ENCODE measurements at places on chromosomes 11 and 22.

DNA sequence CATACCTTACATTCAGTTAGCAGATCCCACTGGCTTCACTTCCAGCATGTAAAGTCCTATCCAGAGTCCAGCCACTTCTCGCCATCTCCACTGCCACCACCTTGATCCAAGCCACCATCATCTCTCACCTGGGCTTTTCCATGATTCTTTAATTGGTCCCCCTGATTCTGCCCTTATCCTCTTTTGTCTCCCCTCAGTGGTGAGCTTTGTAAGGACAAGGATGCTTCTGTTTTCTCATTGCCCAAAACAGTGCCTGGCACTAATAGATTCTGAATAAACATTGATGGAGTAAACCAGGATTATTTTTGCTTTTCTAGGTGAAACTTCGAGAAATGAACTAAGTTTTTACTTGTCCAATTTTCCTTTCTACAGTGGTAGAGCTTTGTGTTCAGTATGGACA is 4.4 kb downstream of the POLA2 start:
- no peak for DNase-seq

GRCh38 chr11:56917708-56918400 is 70.9 kb upstream of the OR5AK2 start:
- DNase-seq, result no peak

DNA sequence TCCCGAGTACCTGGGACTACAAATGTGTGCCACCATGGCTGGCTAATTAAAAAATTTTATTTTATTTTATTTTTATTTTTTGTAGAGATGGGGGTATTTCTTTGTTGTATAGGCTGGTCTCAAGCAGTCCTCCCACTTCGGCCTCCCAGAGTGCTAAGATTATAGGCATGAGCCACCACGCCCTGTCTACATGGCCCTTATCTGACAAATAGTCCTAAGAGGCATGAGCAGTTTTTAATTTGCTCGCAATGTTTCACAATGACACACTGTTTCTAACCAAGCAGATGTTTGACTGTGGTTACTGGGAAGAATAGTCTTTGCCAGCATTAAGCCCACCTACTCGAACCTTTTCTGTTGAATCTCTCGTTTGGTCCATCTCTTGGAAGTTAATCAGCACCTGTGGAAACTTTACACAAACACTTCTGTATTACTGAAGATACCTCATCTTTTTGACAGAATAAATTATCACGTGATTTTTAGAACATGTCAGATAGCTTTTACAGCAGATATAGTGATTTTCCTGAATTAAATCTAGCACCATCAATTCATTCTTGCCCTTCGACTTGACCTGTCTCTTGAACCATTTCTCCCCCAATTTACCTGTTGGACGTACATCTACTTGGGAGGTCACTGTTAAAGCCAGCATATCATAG is 71.4 kb downstream of the MTMR3 start:
- no peak for DNase-seq

DNA sequence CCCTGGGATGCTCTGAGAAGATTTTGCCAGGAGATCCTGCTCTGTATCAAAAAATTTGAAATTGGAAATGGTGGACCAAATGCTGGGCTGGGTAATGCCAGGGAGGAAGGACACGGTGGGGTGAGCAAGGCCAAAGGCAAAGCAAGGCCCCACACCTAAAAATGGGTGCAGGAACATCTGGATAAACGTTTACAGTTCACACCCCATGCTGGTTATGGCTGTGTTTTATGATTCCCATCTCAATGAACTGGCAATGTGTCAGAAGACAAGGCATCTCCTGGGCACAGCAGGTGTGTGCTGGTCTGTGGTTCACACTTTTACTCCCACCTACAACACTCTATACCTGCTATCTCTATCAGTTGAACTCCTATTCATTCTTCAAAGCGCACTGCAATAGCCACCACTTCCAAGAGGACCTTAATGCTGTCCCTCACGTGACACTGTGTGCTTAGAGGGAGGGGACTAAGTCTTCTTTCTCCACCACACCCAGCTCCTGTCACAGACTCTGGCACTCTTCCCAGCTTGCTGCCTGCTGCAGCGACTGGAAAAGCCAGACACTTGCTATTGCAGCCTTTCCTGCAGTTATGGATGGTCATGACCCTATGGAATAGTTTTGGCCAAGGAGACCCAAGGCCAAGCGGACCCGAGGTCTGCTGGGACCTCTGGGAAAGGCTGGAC is 277.5 kb downstream of the CTTN start:
- DNase-seq, result no peak

GRCh38 chr22:29043906-29044575 is 17.6 kb downstream of the C22orf31 start:
- no peak for DNase-seq

DNA sequence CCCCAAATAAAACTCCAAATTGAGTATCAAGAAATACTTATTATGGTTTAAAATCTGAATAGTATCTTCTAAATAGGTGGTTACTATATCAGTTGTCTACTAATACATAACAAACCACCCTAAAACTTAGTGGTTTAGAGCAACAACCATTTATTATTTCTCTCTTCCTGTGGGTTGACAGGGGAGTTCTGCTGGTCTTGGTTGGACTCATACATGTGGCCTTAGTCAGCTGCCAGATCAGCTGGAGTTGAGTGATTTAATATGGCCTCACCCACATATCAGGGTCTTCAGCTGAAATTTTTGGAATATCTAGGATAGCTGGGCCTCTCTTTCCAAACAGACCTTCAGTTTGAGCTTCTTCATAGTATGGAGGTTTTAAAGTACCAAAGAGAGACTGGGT is 34.5 kb downstream of the C11orf65 start:
- no peak for DNase-seq

DNA sequence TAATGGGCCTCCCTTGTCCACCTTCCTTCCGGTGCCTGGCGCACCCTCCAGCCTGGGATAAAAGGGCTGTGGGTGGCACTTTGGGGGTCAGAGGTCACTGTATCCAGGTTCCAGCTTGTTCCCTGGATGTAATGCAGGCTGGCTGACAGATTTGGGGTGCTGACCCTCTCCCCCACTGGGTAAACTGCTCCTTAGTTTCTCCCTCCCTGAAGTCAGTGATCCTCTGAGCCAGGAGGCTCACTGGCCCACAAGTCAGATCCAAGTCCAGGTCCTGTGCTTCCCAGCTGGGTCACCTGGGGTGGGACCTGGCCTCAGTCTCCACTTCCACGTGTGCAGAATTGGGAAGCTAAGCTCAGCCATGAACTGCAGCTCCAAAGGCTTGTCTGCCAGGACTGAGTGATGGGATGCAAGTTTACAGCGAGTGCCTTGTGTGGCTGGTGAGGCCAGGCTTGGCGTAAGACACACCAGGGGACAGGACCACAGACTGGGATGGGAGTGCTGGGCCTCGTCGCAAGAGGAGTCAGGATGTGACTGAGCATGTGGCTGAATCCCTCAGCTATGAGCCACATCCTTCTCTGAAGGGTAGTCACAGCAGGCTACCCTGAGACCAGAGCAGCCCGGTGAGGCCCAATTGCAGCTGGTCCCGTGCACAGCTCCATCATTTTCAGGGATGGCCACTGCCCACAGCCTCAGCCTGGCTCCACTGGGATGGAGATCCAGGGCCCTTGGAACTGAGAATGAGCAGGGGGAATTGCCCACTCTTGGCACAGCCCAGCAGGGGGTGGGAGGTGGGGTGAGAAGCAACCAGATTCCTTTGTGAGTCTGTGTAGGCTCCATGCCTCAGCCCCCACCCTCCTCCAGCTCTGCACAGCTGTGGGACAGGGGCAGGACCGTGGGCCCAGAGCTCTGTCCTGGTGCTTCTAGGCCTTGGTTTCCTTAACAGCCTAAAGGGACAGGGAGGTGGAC is 7.2 kb downstream of the SHISA8 start:
- DNase-seq, result no peak
